Gastrocnemius medialis (tissue), 4 donors: ENCODE measurements at places on chromosomes 7 and 10.

GRCh38 chr10:97762816-97763215, 9.0 kb downstream of the SFRP5 start:
- DNase-seq: no peak

GRCh38 chr7:22588351-22588750, 88.4 kb upstream of the STEAP1B start:
- DNase-seq: no peak

DNA sequence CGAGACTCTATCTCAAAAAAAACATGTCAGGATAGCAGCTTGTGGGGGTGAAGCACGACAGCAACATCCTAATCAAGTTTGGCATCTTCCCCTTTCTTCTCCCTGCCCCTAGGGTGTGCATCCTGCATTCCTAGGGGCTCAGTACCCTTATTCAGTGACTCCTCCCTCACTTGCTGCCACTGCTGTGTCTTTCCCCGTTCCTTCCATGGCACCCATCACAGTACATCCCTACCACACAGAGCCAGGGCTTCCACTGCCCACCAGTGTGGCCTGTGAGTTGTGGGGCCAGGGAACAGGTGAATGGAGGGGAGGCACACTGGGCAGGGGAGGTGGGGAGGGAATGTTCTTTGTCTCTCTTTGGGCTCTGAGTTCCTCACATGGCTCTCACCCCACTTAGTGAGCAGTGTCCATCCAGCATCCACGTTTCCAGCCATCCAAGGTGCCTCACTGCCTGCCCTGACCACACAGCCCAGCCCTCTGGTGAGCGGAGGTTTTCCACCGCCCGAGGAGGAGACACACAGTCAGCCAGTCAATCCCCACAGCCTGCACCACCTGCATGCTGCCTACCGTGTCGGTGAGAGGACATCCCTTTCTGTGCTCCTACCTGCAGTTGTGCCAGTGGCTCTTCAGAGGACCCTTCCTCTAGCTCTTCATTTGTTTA, 11.4 kb downstream of the NDST2 start:
- no peak for DNase-seq

DNA sequence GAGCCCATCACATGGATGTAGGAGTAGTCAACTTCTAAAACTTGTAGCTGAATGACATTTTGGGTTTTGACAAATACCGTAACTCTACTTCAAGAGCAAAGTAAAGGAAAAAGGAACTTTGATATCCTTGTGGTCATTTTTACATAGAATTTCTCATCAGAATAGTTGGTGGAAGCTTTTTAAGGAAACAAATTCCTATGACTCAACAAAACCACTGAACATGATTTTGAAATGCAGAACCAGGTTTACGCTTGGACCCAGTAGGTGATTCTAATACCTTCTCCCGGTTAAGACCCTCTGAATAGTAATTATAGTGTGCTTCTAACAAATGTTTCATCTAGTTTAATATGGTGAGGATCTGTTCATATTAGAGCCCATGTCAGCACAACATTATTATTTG, 307.8 kb downstream of the GPR37 start:
- no peak for DNase-seq

DNA sequence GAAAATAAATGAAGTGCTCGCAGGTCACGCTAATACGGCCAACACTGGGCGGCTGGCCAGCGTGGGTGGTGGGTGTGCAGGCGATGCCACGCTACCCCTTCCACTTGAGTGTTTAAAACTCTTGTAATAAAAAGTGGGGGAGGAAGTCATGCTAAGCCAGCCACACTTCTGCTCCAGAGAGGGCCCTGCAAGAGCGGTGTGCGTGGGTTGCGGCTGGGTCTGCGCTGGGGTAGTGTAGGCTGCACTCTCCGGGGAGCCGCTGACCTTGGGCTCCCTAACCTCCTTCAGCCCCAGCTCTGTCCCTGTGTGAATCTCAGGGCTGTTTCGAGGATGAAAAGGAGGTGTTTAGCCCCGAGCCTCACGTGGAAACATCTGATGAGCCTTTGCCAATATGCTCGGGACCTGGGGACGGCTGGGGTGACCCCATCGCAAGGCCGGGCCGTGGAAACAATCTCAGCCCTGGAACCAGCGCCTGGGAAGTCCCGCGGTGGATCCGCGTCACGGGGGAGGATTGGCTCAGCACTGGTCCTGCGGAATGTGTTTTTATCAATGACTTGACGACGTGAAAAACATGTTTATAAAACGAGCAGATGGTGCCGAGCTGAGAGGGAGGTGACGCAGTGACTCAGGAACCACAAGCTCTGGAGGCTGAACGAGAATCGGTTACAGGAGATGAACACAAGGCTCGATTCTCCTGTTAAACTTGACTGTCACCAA, 278.5 kb downstream of the DNAJB6 start:
- no peak for DNase-seq

DNA sequence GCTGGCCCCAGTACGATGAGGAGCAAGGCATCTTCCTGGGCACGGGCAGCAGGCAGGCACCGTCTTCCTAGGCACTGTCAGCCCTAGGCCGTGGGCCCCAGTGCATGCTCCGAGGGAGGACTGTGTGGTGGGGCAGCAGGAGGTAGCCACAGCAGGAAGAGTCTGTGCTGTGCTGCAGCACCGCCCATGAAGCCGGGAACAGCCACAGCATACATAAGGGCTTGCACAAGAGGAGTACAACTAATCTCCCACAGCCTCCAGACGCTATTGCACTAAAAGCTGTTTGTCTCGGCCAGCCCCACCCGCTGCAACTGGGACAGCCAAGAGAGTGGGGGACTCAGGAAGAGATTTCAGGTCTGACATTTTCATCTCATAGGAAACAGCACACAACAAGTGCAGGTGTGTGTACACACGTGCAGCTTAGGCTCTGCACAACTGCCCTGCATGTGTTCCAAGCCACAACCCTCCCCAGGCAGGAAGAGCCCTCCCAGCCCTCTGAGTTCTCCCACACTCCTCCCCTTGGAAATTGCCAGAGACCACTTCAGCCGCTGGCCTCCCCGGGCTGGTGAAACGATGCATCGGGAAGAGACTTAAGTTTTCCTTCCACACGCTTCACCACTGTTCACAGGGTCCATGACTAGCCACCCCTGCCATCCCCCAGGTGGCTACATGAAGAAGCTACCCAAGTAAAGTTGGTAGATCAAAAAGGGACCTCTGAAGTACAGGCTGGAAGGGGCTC, 88.1 kb upstream of the DDC start:
- DNase-seq: peak; percentile 91

DNA sequence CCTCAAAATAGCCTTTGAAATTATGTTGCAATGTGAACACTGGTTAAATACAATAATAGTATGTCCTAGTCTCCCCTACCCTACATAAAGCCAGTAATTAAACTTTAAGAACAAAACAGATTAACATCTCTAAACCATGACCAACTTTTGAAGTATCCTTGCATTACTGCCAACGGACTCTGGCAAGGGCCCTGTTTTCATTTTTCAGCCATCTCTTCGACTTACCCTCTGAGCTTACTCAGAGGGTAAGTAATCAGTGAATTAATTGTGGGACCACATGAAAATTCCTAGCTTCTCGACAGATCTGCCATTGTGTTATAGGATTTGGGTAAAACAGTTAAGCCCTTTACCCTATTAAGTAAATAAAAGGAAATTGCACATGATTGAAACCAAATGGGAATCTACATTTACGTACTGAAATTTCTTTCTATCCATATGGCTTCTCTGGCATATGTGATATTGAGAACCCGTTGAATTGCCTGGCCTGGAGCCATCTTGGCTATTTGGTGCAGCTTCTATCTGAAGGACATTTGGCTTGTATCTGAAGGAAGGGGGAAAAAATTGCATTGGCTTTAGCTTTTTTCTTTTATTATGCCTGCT, 39.6 kb downstream of the DYNC1I1 start:
- DNase-seq: no peak

DNA sequence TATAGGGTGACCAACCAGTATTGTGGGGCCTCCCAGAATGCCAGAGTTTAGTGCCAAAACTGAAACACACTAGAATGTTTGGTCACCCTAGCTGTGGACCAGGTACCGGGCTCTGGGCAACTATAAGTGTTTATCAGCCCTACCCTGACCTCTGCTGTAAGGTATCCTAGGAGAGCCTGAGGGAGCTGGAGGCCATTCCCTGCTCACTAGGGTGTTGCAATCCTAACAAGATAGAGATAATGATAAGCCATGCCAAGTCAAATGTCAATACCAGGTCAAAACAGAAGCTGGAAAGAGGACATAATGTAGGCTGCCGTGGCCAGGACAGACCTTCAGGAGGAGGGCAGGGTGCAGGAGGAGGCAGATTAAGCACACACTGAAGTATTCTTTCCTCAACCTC, 151.8 kb downstream of the KCNMA1 start:
- DNase-seq: no peak

GRCh38 chr10:78890506-78890905, 178.3 kb upstream of the ZMIZ1 start:
- DNase-seq: no peak

DNA sequence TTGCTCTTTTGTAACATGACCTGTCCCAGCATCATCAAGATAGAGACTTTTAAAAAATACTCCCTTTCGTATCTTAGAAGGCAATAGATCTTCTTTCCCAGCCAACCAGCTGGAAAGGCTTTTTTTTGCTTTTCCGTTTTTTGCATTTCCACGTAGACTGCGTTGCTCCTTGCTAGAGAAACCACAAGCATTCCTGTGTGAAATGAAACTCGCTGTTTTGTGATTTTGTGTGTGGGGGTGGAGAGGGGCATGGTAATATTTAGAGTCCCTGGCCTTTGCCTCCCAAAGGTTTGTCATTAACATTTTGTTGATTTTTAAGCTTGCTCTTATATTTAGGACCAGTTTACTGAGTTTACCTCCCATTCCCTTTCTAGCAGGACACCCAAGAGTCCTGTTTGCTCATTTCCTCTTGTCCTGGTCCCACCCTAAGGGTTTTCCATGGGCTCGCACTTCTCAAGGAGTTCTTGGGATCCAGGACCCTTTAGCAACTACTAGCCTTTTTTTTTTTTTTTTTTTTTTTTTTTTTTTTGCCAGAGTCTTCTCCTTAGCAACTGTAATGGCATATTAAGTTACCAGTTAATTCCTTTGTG, 243.6 kb downstream of the BICC1 start:
- no peak for DNase-seq

DNA sequence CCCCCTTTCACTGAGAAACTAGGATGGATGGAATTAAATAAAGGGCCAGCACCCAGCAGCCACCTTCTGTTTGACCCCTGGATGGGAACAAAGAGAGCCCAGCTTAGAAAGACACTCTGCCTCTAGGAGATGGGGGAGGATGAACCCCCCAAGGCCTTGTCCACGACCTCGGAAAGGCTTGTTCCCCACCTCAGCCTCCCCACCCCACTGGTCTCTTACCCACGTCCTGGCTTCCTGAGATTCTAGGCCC, 9.7 kb downstream of the ITPRIP start:
- DNase-seq: no peak

DNA sequence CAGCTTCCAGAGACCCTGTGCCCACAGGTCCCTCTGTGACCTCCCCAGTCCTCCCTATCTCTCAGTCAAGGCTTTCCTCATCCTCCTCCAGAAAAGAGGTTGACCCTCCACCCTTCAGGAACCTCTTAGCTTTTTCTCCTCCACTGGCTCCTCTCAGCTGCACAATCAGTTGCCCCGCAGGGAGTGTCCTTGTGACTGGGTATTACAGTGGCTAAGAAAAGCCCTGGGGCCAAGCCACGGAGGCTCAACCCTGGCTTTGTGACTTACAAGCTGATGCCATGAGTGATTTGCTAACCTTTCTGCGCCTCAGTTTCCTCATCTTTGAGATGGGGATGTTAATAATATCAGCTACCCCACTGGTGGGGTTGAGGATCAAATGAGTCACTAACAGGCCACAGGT, 66.4 kb upstream of the ZMIZ1 start:
- DNase-seq: peak; percentile 19

DNA sequence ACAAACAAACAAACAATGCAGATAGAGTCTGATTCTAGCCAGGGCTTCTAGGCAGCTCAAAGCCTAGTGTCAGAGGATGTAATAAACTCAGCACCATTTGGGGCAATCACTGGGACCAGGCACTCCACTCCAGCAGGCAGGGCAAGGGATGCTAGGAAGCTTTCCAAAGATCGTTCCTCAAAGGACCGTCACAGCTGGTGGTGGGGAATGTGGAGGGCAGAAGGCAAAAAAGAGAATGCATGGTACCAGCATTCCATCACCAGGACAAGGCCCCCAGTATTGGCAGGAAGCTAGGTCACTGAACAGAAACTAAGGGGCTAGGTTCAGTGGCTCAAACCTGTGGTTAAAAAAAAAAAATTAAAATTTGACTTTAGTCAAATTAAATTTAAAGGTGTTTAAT, 94.2 kb downstream of the CUL2 start:
- no peak for DNase-seq

DNA sequence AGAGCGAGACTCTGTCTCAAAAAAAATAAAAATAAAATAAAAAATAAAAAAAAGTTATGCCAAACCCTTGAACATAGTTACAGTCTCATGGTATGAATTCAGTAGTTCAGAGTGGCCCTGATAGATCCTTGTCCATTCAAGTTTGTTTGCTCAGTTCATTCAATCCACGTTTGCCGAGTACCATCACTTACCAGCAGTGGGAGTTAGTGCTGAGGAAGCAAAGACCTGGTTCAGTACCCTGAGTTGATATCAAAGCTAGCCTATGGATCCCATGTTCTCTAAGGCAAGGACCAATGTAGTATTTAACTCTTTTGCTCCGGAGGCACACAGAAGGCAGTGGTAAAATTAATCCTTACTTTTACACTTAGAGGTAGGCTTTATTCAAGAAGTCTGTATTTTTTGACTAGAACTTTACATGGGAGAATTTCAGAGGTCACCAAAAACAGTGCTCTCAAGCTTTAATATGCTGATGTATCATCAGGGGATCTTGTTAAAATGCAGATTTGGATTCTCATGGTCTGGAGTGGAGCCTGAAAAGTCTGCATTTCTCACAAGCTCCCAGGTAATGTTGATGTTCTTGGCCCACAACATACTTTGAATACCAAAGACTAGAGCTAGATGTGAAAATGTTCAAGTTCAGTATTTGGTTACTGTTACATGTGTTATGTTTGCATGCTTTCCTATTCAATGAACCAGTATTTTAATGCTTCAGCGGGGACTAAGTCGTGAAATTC, 38.1 kb upstream of the HBP1 start:
- no peak for DNase-seq

GRCh38 chr10:110804376-110804775, 67.4 kb upstream of the PDCD4 start:
- no peak for DNase-seq

GRCh38 chr7:127154958-127155357, 97.8 kb downstream of the GRM8 start:
- no peak for DNase-seq

- DNase-seq: no peak
These were observed 165.7 kb downstream of the GRID1 start for GRCh38 chr10:86200867-86201266.

DNA sequence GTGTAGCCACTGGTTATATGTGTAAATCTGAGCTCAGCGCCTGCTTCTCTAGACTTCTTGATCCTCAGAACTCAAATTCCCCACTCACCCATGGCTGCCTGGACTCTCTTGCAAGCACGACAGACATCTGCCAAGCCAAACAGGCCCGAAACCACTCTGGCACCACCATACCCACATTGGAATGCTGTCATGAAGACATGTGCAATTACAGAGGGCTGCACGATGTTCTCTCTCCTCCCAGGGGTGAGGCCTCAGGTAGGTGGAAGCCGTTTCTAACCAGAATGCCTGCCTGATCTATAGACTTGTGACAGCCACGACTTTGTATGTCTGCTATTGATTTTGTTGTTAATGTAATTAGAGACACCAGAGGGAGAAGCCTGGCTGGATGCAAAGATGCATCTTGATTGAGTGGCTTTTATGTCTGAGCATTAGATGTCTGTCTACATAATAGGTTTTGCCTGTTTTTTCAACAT, 4.0 kb downstream of the BAMBI start:
- no peak for DNase-seq

GRCh38 chr10:3790272-3790671, 5.3 kb upstream of the KLF6 start:
- DNase-seq: no peak
